Left hindlimb (tissue), 1 donor: ENCODE measurements at places on chromosomes 3 and 15.

DNA sequence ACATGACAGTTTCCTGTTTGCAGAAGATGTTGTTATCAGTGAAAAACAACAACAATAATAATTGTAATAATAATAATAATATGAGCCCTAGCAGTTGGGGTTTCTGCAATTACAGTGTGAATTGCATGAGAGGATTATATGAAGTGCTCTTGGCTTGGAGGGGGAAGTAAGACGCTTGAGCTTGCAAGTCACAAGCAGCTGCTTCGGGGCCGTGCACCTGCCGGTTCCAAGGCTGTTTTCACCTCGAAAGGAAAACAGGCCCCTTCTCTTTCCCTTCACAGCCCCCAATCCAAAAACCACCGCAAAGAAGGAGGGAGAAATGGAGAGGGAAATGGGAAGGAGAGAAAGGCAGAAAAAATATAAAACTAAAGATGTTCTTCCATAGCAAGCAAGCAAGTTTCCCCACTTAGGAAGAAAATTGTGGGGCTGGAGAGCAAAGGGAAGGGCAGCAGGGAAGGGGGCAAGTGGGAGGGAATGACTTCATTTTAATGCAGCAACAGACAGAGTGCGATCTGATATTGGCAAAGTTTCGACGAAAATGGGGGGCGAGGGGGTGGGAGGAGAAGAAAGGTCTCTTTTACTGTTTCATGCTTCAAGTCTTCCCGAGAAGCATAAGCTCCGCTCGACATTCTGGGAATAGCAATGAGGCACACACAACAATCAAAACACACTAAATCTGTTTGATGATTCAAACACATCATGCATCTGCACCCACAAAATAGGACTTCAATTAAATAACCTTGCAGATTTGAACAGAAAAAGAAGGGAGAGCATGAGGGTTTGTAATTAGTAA, 284.2 kb upstream of the ATP11B start:
- DNase-seq = no peak

DNA sequence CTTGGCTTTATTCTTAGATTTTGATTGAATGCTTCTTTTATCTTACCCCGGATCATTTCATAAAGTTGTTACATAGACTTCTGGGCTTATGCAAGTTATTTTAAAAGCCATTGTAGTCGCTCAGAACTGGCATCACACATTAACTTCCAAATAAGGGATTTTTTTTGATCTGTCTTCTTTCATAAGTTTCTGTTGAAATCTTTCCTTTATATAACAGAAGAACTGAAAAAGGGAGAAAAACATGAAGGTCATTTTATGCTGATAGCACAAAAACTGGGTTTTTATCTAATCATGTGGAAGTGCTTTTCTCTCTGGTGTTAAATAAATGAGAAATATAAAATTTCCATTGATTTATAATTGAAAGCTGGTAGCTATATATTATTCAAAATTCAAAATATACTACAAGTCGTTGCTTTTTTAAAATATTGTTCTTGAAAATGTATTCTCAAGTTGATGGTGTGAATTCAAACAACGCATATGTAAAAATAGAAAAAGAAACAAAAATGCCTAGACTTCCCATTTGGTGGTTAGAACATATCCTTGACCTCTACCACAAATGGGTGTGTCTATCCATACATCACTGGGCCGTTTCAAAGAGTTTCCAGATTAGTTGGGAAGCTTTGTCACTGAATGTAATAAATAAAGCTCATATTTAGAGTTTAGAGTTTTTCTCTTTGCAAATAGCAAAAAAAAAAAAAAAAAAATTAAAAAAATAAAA, 258.3 kb upstream of the ZPLD1 start:
- no peak for DNase-seq

- DNase-seq = no peak
These were observed 15.7 kb downstream of the KLHL18 start for GRCh38 chr3:47298439-47298838.

DNA sequence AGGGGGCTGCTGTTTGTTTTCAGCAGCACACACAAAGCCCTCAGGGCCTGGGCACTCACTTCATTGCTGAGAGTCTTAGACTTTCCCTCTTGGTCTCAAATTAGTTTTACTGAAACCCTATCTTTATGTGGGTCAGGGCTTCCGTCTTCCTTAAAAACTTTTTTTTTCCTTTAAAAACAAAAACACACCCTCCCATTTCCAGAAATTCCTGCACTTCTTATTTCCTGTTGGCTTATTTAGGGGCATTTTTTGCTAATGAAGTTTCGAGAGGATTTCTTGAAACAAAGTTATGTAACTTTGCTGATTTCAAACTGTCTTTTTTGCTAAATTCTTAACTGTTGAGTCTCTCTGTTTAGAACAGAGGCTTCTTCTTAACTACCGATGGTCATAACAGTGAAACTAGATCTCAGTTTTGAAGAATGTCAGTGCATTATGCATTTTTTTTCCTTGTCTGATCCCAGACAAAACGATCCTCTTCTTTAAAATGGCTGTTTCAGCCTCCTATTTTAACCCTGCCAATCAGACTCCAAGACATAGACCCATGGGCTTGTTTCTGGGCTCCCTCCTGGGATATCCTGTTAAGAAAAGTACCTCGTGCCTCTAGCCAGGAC, 23.3 kb downstream of the ANAPC13 start:
- no peak for DNase-seq

DNA sequence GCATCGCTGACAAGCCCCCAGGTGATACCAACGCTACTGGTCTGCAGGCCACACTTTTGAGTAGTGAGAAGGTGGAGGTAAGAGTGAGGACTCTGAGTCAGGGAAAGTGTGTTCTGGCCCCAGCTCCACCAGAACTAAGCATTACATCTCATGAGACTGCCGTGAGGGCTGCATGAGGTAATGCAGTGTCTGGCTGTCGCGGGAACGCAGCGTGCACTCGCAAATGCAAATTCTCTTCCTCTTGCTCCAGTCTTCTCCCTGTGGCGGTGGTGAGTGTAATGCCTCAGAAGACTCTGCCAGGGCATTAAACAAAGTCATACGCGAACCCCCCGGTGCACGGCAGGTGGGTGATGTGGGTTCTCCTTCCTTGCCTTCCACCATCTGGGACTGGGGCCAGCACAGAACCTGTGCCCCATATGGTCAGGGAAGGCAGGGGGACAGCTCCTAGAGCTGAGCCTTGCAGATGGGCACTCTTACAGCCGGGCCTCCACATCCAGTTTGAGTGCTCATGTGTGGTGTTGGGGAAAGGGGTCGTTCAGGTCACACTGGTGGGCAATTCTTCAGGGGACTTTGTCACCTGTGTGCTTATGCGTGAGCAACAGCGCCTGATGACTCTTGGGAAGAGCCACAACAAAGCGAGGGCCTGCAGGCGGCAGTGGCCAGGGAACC, 175.8 kb downstream of the XXYLT1 start:
- no peak for DNase-seq

DNA sequence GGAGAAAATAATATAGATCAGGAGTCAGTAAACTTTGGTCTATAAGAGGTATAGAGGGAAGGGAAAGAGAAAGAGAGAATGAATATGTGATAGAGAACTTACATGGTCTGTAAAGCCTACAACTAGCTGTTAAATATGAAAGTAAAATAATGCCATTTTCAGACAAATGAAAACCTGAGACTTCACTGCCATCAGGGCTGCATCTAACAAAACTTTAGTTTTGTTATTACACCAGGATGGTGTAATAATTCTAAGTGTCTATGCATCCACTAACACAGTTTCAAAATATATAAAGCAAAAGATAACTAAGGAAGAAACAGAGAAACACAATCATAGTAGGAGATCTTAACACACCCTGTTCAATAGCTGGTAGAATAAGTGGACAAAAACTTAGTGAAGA, 217.7 kb downstream of the KLF13 start:
- no peak for DNase-seq

- DNase-seq = no peak
These were observed 6.7 kb upstream of the LINGO1 start for GRCh38 chr15:77639431-77639830.

- DNase-seq = no peak
These were observed 103.6 kb upstream of the SPATA12 start for GRCh38 chr3:56956906-56957305.

- no peak for DNase-seq
These were observed 58.5 kb downstream of the TIPARP start for GRCh38 chr3:156732715-156733421.

- DNase-seq = no peak
These were observed 52.4 kb downstream of the MAGI1 start for GRCh38 chr3:65986285-65986684.

DNA sequence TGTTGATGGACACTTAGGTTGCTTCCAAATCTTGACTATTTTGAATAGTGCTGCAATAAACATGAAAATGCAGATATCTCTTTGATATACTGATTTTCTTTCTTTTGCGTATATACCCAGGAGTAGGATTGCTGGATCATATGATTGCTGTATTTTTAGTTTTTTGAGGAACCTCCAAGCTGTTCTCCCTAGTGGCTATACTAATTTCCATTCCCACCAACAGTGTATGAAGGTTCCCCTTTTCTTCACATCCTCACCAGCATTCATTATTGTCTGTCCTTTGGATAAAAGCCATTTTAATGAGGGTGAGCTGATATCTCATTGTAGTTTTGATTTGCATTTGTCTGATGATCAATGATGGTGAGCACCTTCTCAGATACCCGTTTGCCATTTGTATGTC, 12.5 kb downstream of the PATL2 start:
- DNase-seq = no peak

DNA sequence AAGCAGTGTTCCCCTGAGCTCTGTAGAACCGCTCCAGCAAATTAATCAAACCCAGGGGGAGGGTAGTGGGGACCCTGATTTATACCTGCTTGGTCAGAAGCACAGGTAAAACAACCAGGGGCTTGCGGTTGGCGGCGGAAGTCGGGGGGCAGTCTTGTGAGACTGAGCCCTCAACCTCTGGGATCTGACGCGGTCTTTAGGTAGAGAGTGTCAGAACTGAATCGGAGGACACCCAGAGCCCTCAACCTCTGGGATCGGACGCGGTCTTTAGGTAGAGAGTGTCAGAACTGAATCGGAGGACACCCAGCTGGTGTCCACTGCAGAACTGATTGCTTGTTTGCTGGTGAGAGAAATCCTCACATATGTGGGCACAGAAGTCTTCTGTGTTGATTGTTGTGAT, 12.9 kb upstream of the PAQR5 start:
- DNase-seq = no peak

DNA sequence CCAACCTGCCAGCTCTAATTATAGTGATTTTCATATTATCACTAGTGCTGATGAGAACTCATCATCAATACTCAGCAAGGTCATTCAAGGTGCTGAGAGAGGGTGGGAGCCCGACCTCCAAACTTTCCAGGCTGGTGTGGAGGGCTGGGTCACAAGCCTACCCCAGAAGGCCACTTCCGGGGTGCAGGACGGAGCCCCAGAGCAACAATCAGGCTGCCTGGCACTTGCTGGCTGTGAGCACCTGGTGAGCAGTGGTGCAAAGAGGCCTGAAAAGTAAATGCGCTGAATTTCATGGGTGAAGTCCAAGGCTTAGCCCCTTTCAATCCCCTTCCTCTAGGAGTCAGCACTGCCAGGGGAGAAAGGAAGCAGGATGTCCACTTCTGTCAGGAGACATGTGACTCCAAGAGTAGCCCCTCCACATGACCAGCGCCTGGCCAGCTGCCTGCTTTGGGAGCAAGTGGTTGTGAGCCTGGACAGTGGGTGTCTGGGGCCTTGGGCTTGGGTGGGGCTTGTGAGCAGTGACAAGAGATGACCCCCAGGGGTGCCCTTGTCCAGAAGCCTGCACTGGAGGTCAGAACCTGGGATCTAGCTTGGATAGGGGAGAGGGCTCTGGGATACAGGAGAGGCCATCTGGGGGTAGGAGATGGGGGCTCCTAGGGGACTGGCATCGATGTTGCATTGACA, 165.0 kb upstream of the TLE3 start:
- no peak for DNase-seq

GRCh38 chr15:61295239-61295638, 66.1 kb upstream of the RORA start:
- DNase-seq = no peak

DNA sequence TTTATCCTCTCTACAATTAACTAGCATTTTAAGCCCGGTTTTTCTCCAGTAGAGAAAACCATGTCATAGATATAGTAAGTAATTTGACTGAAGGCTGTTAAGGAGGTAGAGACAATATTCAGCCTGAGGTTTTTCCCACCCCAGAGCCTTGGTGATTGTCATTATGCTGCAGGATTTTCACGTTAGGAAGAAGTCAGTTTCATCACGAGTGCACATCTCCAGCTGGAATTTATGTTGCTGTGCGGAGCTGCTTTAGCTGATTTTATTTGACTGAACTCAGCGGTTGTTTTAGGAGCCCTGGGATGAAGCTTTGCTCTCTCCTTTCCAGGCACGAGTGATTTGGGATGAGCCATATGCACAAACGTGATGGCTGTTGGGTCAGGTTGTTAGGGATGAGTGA, 271.3 kb upstream of the RGMA start:
- DNase-seq = no peak

DNA sequence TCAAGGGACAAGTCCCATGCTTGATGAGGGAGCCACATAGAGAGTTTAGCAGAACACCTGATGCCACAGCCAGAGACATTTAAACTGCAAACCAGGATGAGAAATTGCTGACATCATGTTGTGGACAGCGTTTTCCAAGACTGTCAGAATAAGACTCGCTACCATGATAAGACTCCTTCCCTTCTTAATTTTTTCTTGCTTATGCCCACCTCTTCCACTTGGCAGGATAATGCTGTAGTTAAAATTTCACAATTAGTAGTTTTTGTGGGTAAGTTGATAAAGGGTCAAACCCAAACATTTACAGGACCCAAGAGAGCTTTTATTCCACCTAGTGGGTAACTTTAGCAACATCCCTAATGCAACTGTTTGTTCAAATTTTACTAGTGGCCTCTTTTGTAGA, 3.0 kb upstream of the PIAS1 start:
- no peak for DNase-seq

DNA sequence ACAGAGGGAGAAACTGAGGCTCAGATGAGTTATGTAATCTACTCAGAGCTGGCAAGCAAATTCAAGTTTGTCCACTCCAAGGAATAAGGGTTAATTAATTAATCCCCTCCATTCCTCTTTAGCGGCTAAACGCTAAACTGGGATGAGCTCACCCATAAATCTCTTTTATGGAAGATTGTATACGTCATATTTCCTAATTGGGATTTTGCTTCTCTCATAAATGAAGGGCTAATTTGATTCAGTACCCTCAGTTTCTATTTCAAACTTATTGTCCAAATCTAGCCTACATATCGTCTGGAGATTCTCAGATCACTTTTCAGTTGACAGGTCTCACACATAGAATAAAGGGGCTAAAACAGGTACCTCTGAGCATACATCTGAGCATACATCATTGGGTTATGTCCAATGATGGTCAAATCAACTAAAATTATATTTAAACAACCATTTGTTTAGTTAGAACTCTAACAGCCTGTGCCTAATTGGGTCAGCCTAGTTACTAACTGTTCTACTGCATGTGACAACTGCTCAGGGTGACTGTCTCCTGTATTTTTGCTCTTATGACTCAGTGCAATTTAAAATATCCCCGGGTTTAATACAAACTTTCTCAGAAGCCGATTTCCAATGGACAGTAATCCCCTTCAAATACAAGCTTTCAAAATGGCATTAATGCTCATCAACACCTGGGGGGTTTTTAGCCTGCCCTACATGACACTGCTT, 57.6 kb upstream of the PLXND1 start:
- DNase-seq = no peak
